H9 (cell line): ENCODE measurements at places on chromosomes 11 and 22. TPM values are rescaled to one million over a fixed set of nuclear protein-coding genes. Genes with fewer than 3 reads are reported as not detected.
A peak's percentile ranks its signal among the peaks of the same experiment; 100 is the strongest.

The TRIM48 gene
- total RNA-seq: not detected in 2 replicates

DNA sequence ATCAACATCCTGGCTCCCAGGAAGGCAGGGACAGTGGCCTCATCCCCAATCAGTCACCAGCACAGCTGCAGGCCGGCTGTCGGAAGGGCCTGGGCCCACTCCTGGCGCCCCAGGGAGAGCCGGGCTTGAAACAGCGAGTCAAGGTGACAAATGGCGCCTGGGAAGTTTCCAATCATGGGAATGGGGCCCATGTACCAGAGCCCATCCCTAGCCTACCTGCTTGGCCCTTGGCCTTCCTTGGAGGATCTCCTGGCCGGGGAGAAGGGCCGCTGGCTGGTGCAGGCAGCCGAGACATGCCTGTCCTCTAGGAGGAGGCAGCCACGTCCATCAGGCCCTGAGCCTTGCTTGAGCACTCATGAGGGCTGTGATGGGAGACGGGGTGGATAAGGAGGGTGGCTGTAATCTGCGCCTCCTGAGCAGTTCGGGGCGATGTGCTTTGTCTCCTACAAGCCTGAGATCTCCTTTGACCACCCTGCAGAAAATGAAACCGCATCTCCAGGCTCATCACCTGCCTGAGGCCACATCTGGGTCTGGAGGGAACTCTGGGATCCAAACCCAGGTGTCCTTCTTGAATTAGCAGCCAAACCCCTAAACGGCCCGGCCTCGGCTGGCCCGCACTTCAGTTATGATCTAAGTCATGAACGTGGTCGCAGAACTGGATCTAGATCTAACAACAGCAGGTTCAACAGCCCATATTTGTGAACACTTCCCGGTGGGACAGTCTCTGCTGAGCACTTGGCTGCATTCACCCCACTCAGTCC lies 862.0 kb downstream of the TBC1D22A start:
- DNase-seq: peak; percentile 19

- no peak for DNase-seq
Observed at GRCh38 chr11:73155102-73155501, 13.0 kb upstream of the FCHSD2 start.

- no peak for DNase-seq
Observed at GRCh38 chr11:125148743-125149142, 15.8 kb upstream of the PKNOX2 start.

GRCh38 chr11:125933030-125933813 lies 12.6 kb upstream of the VSIG10L2 start:
- DNase-seq: no peak
